ENCODE measurements at places on chromosomes 2 and 18. TPM values are rescaled to one million over a fixed set of nuclear protein-coding genes. Genes with fewer than 3 reads are reported as not detected.

GRCh38 chr18:48151421-48152065 is 221.1 kb upstream of the SMAD2 start:
- H3K27me3 ChIP-seq: no peaks in the 10 kb centered on the region
- H3K4me3 ChIP-seq: no peak overlapping the region
- H3K27ac ChIP-seq: peak overlapping the region; percentile 19
- DNase-seq: peak; percentile 41
- peaks cover 46% of the 10 kb centered on the region for H3K4me1 ChIP-seq

- no peaks in the 10 kb centered on the region for H3K36me3 ChIP-seq
- H3K4me1 ChIP-seq: peaks cover 10% of the 10 kb centered on the region
- no peak overlapping the region for H3K27ac ChIP-seq
- peak overlapping the region; percentile 20 for H3K4me3 ChIP-seq
- H3K27me3 ChIP-seq: no peaks in the 10 kb centered on the region
- DNase-seq: peak; percentile 93
Measured at GRCh38 chr2:217756375-217757107, 246.3 kb downstream of the TNS1 start.

DNA sequence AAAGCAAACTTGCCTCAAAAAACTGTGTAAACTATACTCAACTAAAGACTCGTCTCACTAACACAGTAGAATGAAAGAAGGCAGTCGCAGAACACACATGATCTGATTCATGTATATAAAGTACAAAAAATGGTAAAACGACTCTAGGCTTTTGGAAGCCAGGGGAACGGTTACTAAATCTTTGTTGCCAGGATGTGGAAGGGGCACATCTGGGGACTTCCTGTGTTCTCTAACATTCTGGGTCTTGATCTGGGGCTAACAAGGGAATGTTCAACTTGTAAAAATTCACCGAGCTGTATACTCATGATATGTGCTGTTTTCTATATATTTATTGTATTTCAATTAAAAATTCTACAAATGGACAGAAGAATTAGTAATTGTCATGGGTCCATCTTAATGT is 14.3 kb upstream of the C2orf80 start:
- no peaks in the 10 kb centered on the region for H3K4me1 ChIP-seq
- no peak for DNase-seq

DNA sequence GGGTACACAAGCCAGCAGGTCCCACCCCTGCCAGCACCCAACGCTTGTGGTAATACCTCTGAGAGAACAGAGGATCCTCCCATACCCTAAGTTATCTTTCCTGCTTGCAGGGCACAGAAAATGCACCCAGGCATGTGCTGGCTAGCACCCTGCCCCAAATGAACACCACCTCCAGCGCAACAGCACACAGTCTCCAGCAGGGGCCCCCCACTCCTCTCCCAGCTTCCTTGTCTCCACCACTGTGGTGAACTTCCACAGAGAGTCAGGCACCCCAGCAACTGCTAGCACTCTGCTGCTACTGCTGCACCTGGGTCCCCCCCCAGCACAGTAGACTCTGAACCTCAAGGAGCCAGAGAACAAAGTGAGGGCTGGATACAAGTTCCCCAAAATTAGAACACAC is 216.8 kb upstream of the CNTNAP5 start:
- no peaks in the 10 kb centered on the region for H3K27me3 ChIP-seq
- no peaks in the 10 kb centered on the region for H3K4me1 ChIP-seq
- no peaks in the 10 kb centered on the region for H3K36me3 ChIP-seq
- DNase-seq: no peak
- no peak overlapping the region for H3K4me3 ChIP-seq
- H3K27ac ChIP-seq: no peak overlapping the region

- H3K27me3 ChIP-seq: no peaks in the 10 kb centered on the region
- H3K27ac ChIP-seq: no peak overlapping the region
- H3K4me1 ChIP-seq: peaks cover 5% of the 10 kb centered on the region
- H3K4me3 ChIP-seq: no peak overlapping the region
- DNase-seq: no peak
- peaks cover 12% of the 10 kb centered on the region for H3K36me3 ChIP-seq
Measured at GRCh38 chr2:157743051-157743450, 114.4 kb upstream of the ACVR1C start.

GRCh38 chr2:95722131-95722697 is 130.4 kb downstream of the TRIM43 start:
- no peak for DNase-seq
- H3K4me3 ChIP-seq: no peak overlapping the region
- H3K27me3 ChIP-seq: no peaks in the 10 kb centered on the region
- H3K4me1 ChIP-seq: no peaks in the 10 kb centered on the region

DNA sequence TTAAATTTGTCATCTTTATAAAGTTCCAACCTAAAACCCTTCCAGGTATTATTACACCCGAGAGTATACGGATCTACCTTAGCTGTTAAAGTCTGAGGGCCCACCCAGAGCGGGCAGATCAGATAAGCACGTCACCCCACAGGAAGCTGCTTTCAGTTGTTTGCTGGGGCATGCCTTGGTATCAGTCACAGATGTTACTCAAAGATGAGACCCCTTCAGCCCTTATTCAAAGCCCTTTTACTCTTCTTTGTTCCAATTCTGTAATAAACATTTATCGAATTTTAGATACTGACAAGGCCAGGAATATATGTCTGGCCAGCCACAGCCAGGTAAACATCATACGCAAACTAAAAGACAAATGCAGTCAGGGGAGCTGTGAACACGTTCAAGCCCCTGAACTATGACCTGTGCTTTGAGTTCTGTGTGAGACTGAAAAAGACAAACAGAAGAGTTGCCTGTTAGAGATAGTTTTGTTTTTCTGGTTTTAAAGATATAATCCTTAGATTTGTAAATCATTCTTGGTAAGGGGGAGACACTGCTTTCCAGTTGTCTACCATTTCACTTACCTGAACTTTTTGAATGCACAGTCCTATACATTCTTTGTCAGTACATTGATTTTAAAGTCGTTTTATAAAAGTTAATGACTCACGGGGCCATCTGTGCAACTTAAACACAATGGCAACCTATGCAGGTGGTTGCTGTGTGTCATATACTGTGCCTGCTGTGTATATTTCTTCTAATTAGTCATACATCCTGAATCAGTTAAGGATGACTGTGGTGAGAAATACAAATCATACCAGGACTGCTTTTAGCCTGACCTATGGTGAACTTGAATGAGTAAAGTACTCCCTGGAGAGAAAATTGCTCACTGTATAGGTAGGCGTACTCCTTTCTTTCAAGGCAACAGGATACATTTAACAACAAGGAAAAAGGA is 100.5 kb upstream of the ITPRID2 start:
- H3K27me3 ChIP-seq: no peaks in the 10 kb centered on the region
- H3K4me1 ChIP-seq: peaks cover 15% of the 10 kb centered on the region
- peak overlapping the region; percentile 66 for H3K27ac ChIP-seq
- DNase-seq: no peak
- no peak overlapping the region for H3K4me3 ChIP-seq

- H3K27me3 ChIP-seq: no peaks in the 10 kb centered on the region
- no peak overlapping the region for H3K4me3 ChIP-seq
- no peaks in the 10 kb centered on the region for H3K36me3 ChIP-seq
Measured at GRCh38 chr2:38149531-38149930, 73.6 kb upstream of the CYP1B1 start.

DNA sequence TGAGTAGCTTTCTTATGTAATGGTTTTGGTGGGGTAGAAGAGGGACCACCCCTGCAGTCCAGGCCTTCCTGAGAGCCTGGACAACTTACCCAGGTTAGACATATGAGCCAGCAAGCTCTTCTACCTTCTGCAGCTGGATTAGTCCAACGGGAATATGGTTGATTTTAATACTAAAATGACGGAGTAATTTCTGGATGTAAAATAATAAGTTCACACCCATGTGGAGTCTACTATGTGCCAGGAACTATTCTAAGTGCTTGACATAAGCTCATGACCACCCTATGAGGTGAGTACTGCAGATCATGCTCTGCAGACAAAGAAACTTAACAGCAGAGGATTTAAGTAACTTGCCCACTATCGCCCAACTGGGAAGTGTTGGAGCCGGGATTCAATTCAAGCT is 45.5 kb downstream of the DPP4 start:
- no peak overlapping the region for H3K4me3 ChIP-seq
- H3K36me3 ChIP-seq: no peaks in the 10 kb centered on the region
- no peaks in the 10 kb centered on the region for H3K27me3 ChIP-seq
- peaks cover 10% of the 10 kb centered on the region for H3K4me1 ChIP-seq
- H3K27ac ChIP-seq: no peak overlapping the region

- no peak for DNase-seq
- H3K27me3 ChIP-seq: no peaks in the 10 kb centered on the region
- no peak overlapping the region for H3K4me3 ChIP-seq
- H3K27ac ChIP-seq: no peak overlapping the region
- no peaks in the 10 kb centered on the region for H3K4me1 ChIP-seq
Measured at GRCh38 chr18:58502628-58503027, 126.3 kb downstream of the ALPK2 start.

- no peaks in the 10 kb centered on the region for H3K36me3 ChIP-seq
- no peak for DNase-seq
Measured at GRCh38 chr18:68316636-68317035, 398.3 kb downstream of the TMX3 start.

- H3K27ac ChIP-seq: no peak overlapping the region
- H3K27me3 ChIP-seq: no peaks in the 10 kb centered on the region
- peaks cover 93% of the 10 kb centered on the region for H3K36me3 ChIP-seq
- no peaks in the 10 kb centered on the region for H3K4me1 ChIP-seq
Measured at GRCh38 chr18:2723207-2723606, 67.7 kb downstream of the SMCHD1 start.

GRCh38 chr2:133887676-133888040 is 319.4 kb upstream of the NCKAP5 start:
- peaks cover 13% of the 10 kb centered on the region for H3K4me1 ChIP-seq
- no peaks in the 10 kb centered on the region for H3K27me3 ChIP-seq
- no peaks in the 10 kb centered on the region for H3K36me3 ChIP-seq
- H3K4me3 ChIP-seq: no peak overlapping the region
- H3K27ac ChIP-seq: no peak overlapping the region
- DNase-seq: no peak

GRCh38 chr18:48867978-48868377 is 82.8 kb downstream of the SMAD7 start:
- no peak overlapping the region for H3K4me3 ChIP-seq
- DNase-seq: no peak
- no peaks in the 10 kb centered on the region for H3K36me3 ChIP-seq
- no peaks in the 10 kb centered on the region for H3K27me3 ChIP-seq
- peaks cover 10% of the 10 kb centered on the region for H3K4me1 ChIP-seq
- no peak overlapping the region for H3K27ac ChIP-seq

DNA sequence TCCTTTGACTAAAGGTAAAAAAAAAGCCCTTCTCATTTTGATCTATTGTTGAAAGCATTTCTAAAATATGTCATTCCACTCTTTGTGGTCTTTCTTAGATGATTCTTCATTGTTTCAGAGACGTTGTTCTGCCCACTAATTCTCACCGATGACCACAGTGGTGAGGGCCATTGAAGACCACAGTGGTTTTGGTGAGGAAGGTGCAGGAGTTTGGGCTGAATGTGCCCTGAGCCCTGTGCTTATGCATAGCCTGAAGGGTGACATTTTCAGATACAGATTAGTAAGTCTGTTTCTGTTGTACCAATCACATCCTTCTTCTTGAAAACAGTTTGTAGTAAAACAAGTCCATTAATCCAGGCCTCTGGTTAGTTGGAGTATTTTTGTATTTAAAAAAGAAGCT is 251.3 kb upstream of the ATP5MC3 start:
- H3K36me3 ChIP-seq: no peaks in the 10 kb centered on the region
- no peaks in the 10 kb centered on the region for H3K4me1 ChIP-seq
- no peaks in the 10 kb centered on the region for H3K27me3 ChIP-seq
- no peak for DNase-seq
- no peak overlapping the region for H3K4me3 ChIP-seq

- H3K27me3 ChIP-seq: no peaks in the 10 kb centered on the region
- peaks cover 16% of the 10 kb centered on the region for H3K4me1 ChIP-seq
- no peak for DNase-seq
- no peak overlapping the region for H3K4me3 ChIP-seq
- H3K36me3 ChIP-seq: no peaks in the 10 kb centered on the region
Measured at GRCh38 chr2:101232770-101233169, 19.9 kb upstream of the CNOT11 start.

GRCh38 chr18:50934545-50935211 is 33.2 kb upstream of the ELAC1 start:
- H3K4me1 ChIP-seq: no peaks in the 10 kb centered on the region
- H3K27me3 ChIP-seq: no peaks in the 10 kb centered on the region
- peaks cover 51% of the 10 kb centered on the region for H3K36me3 ChIP-seq
- no peak for DNase-seq

- no peak overlapping the region for H3K4me3 ChIP-seq
- no peak for DNase-seq
- no peaks in the 10 kb centered on the region for H3K4me1 ChIP-seq
- no peak overlapping the region for H3K27ac ChIP-seq
- peaks cover 4% of the 10 kb centered on the region for H3K36me3 ChIP-seq
Measured at GRCh38 chr2:62056341-62056740, 139.6 kb upstream of the B3GNT2 start.

DNA sequence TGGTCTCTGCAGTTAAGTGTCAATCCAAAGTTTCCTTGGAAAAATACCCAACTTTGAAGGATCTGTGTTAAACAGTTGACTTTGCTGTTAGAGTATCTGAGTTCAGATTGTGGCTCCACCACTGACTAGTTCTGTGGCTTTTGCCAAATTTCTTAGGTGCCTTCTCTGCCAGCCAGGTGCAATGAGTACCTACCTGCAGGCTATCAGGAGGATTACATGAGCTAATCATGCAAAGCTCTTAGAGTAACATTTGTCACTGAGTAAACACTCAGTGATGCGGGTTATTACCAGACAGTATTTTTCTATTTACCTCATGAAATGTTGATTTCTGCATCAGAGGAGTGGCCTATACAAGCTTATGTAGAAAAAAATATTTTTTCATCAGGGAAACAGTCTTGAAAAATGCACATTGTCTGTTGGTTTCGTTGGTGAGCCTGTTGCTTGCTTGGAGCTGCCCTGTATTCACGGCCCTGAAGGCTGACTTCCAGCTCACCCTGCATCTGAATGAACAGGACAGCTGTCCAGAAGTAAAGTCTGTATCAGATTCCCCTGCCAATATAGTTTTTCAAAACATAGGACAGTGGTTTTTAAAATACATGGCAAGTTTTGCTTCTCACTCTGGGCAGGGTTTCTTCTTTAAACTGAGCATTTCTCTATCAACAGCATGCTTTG is 235.1 kb downstream of the CDCA7 start:
- no peak for DNase-seq
- H3K27me3 ChIP-seq: no peaks in the 10 kb centered on the region
- H3K4me3 ChIP-seq: no peak overlapping the region
- peaks cover 7% of the 10 kb centered on the region for H3K4me1 ChIP-seq
- no peaks in the 10 kb centered on the region for H3K36me3 ChIP-seq

Gene SERPINB13
- not detected for total RNA-seq

Gene TMEFF2
- total RNA-seq: 0.37 TPM

Gene SLC5A7
- total RNA-seq: not detected

Gene ARL4C
- total RNA-seq: 12.1 TPM

Gene ZSWIM2
- total RNA-seq: not detected

Gene TUBA4B
- total RNA-seq: not detected

Gene DSG4
- not detected for total RNA-seq

Gene C2orf78
- total RNA-seq: not detected

Gene MGAT4A
- total RNA-seq: 81.1 TPM

Gene DNAH6
- 1.3 TPM for total RNA-seq

Gene RFX8
- total RNA-seq: not detected

All from stomach (tissue), 19 donors.